ENCODE measurements at places on chromosomes 2 and 18.

- no peak for DNase-seq
Measured at GRCh38 chr2:215436705-215437565, 1.1 kb upstream of the FN1 start.

GRCh38 chr18:75456199-75456631, 28.7 kb upstream of the SMIM21 start:
- DNase-seq, result no peak

DNA sequence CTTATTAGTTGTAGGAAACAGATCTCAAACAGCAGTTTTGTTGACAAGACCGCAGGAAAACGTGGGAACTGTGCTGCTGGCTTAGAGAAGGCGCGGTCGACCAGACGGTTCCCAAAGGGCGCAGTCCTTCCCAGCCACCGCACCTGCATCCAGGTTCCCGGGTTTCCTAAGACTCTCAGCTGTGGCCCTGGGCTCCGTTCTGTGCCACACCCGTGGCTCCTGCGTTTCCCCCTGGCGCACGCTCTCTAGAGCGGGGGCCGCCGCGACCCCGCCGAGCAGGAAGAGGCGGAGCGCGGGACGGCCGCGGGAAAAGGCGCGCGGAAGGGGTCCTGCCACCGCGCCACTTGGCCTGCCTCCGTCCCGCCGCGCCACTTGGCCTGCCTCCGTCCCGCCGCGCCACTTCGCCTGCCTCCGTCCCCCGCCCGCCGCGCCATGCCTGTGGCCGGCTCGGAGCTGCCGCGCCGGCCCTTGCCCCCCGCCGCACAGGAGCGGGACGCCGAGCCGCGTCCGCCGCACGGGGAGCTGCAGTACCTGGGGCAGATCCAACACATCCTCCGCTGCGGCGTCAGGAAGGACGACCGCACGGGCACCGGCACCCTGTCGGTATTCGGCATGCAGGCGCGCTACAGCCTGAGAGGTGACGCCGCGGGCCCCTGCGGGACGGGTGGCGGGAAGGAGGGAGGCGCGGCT, at the start of gene TYMS:
Gene TYMS (plus strand): TSS at position 343 of the 690 bp plus-strand sequence. CDS start 90 bp downstream, at position 433.
- peak; percentile 72 for DNase-seq

GRCh38 chr2:69789175-69789721, 40.2 kb upstream of the GMCL1 start:
- DNase-seq, result no peak

DNA sequence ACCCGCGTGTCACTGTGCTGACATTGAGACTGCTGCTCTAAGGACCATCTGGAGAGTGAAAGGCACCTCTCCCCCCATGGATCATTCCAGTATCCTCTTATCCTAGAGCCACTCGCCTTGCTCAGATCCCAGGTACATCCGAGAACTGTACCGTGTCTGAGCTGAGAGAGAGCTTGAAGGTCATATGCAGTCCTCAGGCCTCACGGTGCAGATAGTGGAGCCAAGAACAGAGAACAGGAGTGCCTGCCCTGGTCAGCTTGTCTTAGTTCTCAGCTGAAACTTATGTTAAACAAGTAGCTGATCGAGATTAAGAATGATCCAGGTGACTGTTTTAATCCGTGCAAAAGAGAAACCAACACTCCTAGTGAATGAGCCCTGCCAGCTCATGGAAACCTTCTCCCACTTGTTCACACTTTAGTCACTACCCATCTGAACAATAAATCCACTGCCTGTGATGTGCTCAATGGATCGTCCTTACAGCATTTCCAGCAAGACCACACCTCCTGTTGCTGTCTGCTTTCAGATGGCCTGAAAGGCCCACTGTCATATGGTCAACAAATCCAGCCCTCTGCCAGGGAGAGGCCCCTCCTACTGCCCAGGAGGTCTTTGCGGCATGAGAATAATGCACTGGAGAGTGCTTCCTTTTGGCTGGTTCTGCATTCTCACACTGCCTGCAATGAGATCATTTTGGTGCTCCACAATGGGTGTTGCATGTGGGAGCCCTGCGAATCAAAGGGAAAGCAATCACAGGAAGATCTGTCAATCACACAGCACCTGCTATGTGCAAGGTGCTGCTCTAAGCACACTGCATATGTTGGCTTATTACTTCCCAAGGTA, 43.7 kb upstream of the APCDD1 start:
- DNase-seq, result no peak

- DNase-seq, result no peak
Measured at GRCh38 chr2:15705839-15706386, 114.2 kb downstream of the DDX1 start.
